Tibial nerve (tissue), 4 donors: ENCODE measurements at places on chromosomes 6 and 20. TPM values are rescaled to one million over a fixed set of nuclear protein-coding genes. Genes with fewer than 3 reads are reported as not detected.

DNA sequence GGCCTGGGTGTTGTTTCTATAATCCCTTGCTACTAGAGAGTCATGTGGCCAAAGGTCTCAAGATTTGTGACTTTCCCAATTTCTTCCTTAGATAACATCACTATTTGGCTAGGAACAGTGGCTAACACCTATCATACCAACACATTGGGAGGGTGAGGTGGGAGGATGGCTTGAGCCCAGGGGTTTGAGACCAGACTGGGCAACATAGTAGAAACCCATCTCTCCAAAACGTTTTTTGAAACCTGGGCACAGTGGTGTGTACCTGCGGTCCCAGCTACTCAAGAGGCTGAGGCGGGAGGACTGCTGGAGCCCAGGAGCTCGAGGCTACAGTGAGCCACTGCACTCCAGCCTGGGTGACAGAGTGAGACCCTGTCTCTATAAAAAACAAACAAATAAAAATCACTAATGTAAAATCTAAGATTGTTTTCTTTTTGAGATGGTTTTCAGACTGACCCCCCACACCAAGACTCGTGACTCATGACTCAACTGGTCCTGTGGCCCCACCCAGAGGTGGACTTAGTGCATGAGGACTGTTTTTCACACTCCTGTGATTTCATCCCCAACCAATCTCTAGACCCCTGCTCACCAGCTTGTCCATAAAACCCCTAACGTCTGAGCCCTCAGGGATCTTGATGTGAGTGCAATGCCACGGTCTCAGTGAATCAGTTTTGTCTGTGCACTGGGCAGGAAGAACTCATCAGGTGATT lies 48.3 kb upstream of the KIF16B start:
- no peaks in the 10 kb centered on the region for H3K4me1 ChIP-seq
- no peak for DNase-seq
- no peaks in the 10 kb centered on the region for H3K36me3 ChIP-seq
- no peak overlapping the region for H3K27ac ChIP-seq
- H3K27me3 ChIP-seq = no peaks in the 10 kb centered on the region

DNA sequence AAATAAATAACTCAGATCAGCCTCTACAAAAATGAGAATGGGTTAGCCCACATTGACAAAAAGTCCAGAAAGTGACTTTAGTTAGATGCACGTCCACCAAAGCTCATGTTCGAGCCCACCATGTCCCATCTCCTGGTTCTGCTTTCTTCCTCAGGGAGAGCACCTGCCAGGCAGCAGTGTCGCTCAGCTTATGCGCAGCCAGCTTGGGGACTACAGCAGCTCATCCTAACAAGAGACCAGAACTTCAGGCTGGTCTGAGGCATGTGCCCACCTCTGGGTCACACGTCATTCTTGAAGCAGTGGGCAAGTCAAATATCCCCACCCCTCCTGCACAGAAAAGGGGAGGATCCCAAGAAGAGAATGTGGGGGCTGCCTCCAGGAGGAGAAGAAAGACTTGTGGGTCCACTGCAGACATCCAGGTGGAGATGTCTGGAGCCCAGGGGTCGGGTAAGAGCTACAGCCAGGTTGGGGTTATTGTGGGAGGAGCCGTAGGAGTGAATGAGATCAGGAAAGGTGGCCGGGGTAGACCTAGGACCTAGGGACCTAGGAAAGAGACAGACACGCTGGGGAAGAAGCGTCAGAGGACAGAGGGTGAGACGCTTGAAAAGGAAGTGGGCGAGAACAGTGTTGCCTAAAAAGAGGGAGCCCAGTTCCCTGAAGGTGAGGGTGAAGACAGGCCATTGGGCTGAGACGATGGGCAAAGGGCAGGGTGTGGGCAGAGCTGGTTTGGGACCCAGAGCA lies 52.5 kb downstream of the SSR1 start:
- peak overlapping the region; percentile 55 for H3K4me3 ChIP-seq
- no peaks in the 10 kb centered on the region for H3K4me1 ChIP-seq
- no peaks in the 10 kb centered on the region for H3K36me3 ChIP-seq
- DNase-seq = no peak

DNA sequence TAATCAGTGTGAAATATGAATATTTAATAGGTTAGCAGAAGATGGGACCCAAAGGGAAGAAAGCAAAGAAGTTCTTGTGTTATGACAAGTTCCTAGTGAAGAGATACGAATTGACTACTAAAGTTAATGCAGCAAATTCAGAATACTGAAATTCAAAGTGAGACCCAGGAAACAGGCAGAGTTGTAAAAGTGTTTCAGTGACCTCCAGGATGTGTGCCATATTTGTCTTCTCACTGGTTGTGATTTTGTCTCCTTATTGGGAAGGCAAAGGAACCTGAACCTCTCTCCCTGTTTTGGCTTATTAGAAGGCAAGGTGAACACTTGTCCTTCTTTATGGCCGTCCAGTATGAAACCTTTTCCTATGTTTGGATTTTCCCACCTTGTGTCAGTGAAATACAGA lies 51.8 kb upstream of the DTNBP1 start:
- H3K27ac ChIP-seq = no peak overlapping the region
- H3K4me1 ChIP-seq = no peaks in the 10 kb centered on the region
- H3K36me3 ChIP-seq = no peaks in the 10 kb centered on the region
- no peak overlapping the region for H3K4me3 ChIP-seq
- DNase-seq = no peak
- H3K27me3 ChIP-seq = no peaks in the 10 kb centered on the region

DNA sequence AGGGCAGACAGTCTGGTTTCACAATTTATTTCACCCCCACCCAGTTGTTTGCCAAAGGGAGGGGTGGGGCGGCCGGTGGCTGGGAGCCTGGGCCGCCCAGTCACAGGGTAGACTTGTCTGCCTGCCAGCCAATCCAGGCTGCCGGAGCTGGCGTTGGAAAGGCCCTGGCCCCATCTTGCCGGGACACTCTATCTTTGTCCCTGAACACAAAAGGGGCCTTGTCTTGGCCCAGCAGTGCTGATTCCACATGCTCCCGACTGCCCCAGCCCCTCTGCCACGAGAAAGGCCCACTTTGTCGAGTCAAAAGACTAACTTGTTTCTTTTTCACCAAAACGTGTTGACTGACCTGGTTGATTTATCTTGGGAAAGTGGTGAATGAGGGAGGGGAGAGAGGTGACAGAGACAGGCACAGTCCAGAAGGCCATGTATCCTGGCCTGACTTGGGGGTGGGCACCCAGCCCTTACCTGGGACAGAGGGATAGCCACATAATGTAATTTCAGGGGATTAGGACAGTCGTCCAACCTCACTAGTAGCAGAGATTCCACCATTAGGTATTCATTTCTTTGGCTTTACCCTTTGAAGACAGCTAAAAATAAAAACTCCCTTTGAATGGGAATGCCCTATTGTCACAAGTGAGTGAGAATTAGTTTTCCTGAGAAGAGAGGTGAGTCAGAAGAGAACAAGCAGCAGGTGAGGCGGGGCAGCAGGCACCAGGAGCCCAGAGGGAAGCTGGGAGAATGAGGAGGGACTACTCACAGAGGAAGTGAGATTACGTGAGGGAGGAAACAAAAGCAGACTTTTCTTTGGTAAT lies 67.0 kb upstream of the SIRPA start:
- peaks cover 28% of the 10 kb centered on the region for H3K4me1 ChIP-seq
- no peak overlapping the region for H3K4me3 ChIP-seq
- peak overlapping the region; percentile 90 for H3K27ac ChIP-seq
- peak; percentile 40 for DNase-seq
- no peaks in the 10 kb centered on the region for H3K27me3 ChIP-seq

DNA sequence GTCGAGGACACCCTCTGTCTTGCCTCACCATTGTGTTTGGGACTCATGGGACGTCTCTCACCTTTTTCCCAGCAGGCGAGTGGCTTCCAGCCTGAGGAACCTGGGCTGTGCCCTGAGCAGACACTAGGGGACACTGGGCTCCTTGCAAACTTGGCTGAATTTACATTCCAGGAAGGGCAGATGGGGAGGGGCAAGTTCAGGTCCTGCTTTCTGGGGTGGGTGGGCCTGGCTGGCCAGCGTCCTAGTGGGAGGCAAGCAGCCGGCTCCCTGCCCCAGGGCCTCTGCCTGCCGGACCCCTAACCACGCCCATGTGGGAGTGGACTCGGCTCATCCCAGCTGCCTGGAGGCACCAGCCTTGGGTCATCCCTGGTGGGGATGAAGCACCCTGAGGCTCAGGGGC lies 48.2 kb upstream of the MLN start:
- no peak for DNase-seq
- no peak overlapping the region for H3K27ac ChIP-seq
- no peak overlapping the region for H3K4me3 ChIP-seq
- H3K36me3 ChIP-seq = no peaks in the 10 kb centered on the region
- H3K4me1 ChIP-seq = no peaks in the 10 kb centered on the region

DNA sequence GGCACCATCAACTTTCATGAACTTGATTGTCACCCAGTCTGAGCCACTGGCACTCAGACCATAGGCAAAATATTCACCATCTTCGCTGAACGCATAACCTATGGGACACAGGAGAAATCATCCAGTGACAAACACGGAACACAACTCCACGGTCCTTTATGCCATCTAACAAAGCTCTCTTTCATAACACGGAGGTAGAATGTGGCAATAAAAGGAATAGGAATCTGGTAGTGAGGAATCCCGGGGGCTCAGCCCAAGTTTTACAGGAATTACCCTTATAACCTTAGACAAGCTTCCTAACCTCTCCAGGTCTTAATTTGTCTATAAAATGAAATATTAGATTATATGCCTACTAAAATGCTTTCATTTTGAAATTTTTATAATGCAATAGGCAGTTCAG lies 29.4 kb downstream of the PREP start:
- no peaks in the 10 kb centered on the region for H3K4me1 ChIP-seq
- H3K36me3 ChIP-seq = peaks cover 39% of the 10 kb centered on the region
- DNase-seq = no peak
- H3K4me3 ChIP-seq = no peak overlapping the region
- no peaks in the 10 kb centered on the region for H3K27me3 ChIP-seq

DNA sequence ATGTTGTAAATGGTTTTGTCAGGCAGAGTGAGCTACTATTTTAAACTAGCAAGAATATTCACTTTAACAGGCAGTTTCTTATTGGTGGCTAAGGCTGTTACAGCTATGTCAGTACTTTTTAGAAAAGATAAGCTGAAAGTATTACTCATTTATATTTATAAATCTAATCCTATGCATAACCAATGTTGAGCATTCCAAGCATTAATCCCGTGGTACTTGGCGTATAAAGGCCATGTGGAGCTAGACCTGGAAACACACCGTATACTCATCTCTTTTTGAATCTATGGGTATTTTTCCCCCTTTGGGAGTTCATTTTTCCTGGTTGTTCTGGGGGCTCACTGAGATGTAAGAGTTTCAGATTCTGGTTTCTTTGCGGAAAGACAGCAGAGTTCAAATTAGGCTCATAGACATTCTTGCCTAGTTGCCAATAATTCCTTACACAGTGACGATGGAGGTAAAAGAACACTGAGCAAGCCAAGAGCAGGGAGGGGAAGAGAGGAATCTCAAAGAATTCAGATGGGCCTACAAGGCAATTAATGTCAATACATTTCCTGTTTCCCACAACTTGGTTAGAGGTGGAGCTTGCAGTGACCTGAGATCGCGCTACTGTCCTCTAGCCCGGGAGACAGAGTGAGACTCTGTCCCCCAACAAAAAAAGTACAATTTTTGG lies 211.5 kb downstream of the SOX4 start:
- no peaks in the 10 kb centered on the region for H3K36me3 ChIP-seq
- H3K4me3 ChIP-seq = no peak overlapping the region
- H3K27me3 ChIP-seq = no peaks in the 10 kb centered on the region
- no peak for DNase-seq
- no peak overlapping the region for H3K27ac ChIP-seq
- peaks cover 22% of the 10 kb centered on the region for H3K4me1 ChIP-seq

SLC16A10 gene
- total RNA-seq = 1.3 TPM

GRCh38 chr6:47593979-47594378 lies 104.4 kb upstream of the ADGRF4 start:
- H3K27ac ChIP-seq = no peak overlapping the region
- DNase-seq = no peak
- H3K36me3 ChIP-seq = peaks cover 3% of the 10 kb centered on the region
- no peaks in the 10 kb centered on the region for H3K27me3 ChIP-seq

GRCh38 chr20:53917145-53918019 lies 153.0 kb downstream of the BCAS1 start:
- peaks cover 45% of the 10 kb centered on the region for H3K4me1 ChIP-seq
- H3K36me3 ChIP-seq = no peaks in the 10 kb centered on the region
- no peaks in the 10 kb centered on the region for H3K27me3 ChIP-seq
- peak overlapping the region; percentile 97 for H3K27ac ChIP-seq

GRCh38 chr6:136089876-136090275 lies 160.2 kb downstream of the MTFR2 start:
- no peak overlapping the region for H3K4me3 ChIP-seq
- peaks cover 5% of the 10 kb centered on the region for H3K4me1 ChIP-seq
- H3K27ac ChIP-seq = no peak overlapping the region
- no peaks in the 10 kb centered on the region for H3K36me3 ChIP-seq
- DNase-seq = no peak

GSTA3 gene
- total RNA-seq = not detected

MPIG6B gene
- total RNA-seq = not detected

GRCh38 chr20:313948-314347 lies 11.4 kb upstream of the SOX12 start:
- H3K4me1 ChIP-seq = peaks cover 6% of the 10 kb centered on the region
- no peak overlapping the region for H3K4me3 ChIP-seq
- H3K27me3 ChIP-seq = no peaks in the 10 kb centered on the region
- H3K36me3 ChIP-seq = no peaks in the 10 kb centered on the region
- DNase-seq = no peak

DNA sequence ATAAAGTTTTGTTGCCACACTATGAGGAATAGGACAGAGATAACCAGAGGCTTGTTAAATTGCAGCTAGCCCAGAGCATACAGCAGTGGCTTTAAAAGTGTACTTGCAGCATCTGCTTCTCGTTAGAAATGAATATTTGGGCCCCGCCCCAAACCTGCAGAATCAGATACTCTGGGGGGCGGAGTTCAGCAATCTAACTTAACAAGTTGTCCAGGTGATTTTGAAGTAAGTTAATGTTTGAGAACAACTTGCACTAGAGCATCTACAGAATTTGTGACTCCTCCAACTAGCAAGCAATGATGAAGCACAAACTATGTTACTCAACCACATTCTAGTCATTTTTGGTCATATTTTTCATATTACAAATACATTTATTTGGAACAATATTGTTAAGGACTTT lies 10.6 kb upstream of the SUPT3H start:
- no peak overlapping the region for H3K27ac ChIP-seq
- DNase-seq = no peak
- no peaks in the 10 kb centered on the region for H3K27me3 ChIP-seq
- H3K4me1 ChIP-seq = no peaks in the 10 kb centered on the region

DNA sequence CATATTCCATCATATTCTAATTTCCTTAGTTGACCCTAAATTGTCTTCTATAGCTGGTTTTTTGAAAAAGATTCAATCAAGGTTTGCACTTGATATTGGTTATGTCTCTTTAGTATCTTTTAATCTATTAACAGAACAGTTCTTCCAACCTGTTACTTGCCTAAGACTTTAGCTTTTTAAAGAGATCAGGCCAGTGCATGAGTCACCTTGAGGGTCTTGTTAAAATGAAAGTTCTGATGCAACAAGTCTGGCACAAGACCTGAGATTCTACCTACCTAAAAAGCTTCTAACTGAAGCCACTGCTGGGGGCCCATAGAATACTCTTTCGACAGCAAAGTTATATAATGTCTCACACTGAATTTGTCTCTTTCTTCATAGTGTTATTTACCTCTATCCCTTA lies 3.2 kb downstream of the USP45 start:
- H3K4me3 ChIP-seq = no peak overlapping the region
- no peak overlapping the region for H3K27ac ChIP-seq
- no peaks in the 10 kb centered on the region for H3K27me3 ChIP-seq

- no peak overlapping the region for H3K27ac ChIP-seq
- H3K4me1 ChIP-seq = peaks cover 9% of the 10 kb centered on the region
- H3K36me3 ChIP-seq = no peaks in the 10 kb centered on the region
- no peaks in the 10 kb centered on the region for H3K27me3 ChIP-seq
- H3K4me3 ChIP-seq = no peak overlapping the region
- no peak for DNase-seq
Observed at GRCh38 chr6:90412538-90413369, 116.1 kb upstream of the BACH2 start.
